ENCODE measurements at places on chromosomes 11 and 22.

DNA sequence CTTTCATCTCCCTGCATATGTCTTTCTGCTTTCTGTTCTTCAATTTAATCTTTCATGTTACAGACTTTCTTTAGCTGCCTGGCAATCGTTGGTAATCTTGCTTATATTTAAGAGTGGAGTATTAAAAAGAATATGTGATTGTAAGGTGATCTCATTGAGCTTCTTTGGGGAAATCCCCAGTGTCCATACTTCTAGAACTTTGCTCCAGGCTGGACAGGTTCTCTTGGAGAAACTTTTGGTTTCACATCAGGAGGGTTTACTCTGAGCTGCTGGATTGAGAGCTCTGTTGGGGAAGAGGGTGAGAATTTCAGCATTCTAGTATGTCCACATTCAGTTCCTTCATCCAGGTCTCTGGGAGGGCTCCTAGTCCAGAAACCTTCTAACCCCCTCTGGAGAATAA lies 16.1 kb downstream of the LRRC75B start:
- no peak for DNase-seq

DNA sequence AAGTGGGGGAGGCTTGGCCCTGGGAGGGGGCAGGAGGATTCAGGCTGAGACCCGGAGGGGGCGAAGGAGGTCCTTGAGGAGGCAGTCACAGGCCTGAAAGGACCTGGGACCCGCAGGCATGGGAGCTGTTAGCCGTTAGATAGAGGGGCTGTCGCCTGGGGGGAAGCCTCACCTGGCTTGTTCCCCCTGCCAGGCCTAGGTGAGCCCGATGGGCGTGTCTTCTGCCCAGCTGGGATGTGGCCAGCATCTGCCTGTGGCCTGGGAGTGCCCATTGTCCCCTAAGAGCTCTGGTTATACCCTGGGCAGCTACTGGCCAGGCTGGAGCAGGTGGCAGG lies 1.8 kb upstream of the DUSP8 start:
- DNase-seq, result no peak

DNA sequence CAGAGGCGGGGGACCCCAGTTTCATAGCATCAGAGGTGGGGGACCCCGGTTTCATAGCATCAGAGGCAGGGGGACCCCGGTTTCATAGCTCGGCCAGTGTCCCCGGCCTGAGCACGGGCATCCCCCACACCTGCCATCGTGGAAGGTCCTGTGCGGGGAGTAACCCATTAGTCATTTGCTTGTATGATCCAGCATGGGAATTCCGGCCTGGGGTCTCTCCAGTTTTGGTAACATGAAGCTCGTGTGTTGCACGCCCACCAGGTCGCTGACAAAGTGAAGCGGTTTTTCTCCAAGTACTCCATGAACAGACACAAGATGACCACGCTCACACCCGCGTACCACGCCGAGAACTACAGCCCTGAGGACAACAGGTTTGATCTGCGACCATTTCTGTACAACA lies 29.0 kb upstream of the KRTAP5-7 start:
- no peak for DNase-seq

- DNase-seq, result no peak
These were observed 159.4 kb downstream of the MPPED1 start for GRCh38 chr22:43571181-43571580.

DNA sequence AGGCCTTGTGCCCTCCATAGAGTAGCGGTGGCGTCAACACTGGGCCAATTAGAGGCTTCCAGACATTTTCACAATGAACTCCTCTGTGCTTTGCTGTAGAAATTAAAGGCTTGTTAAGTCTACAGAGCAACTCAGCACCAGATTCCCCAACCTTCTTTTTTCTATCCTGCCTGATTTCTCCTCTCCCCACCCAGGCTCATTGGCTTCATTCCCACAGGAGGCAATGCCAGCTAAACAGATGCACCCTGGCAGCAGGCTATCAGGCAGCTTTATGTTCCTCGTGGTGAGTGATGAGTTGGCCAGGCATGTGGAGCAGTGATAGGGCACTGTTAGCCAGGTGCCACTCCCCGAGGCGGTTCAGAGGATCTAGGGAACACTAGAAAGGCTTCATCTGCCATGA lies 4.8 kb downstream of the DIXDC1 start:
- no peak for DNase-seq

- no peak for DNase-seq
These were observed 1.6 kb upstream of the MTNR1B start for GRCh38 chr11:92967867-92968266.

DNA sequence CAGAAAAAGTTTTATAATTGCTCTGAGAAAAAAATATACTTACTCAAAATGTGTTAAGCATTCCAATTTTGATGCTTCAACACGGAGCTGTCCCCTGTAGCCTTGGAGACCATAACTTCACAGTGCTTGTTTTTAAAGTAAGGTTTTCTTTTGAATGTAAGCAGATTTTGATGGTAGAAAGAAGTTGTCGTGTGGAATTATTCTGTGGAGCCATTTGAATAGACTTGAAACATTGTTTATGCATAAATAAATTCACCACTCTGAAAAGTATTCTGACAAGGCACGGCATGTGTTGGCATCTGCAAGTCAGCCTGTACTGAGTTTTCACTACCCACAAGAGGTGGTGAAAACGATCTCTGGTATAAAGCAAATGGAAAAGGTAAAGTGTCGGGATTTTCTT lies 115.5 kb downstream of the UVRAG start:
- no peak for DNase-seq

GRCh38 chr11:109388982-109389381 lies 33.0 kb upstream of the C11orf87 start:
- no peak for DNase-seq

GRCh38 chr22:29083933-29084591 lies 11.2 kb downstream of the KREMEN1 start:
- DNase-seq, result no peak

DNA sequence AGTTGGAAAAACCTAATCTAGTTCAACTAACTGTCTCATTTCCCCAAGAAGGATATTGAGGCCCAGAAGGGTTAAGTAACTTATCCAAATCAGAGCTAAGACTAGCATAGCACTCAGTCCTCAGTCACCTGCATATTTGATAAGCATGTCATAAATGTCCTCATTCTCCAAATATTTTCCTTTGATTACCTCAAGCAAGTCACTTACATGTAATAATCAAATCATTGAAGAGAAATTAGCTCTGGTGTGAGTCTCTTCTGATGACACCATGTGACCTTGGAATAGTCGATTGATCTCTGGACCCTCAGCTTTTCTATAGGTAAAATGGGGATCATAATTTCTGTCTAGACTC lies 48.8 kb upstream of the PICALM start:
- no peak for DNase-seq

GRCh38 chr11:108561535-108561991 lies 32.0 kb downstream of the EXPH5 start:
- DNase-seq, result no peak
